HFFc6 (cell line): ENCODE measurements at places on chromosomes 1 and 21.

- peak; percentile 92 for DNase-seq
These were observed 337.6 kb upstream of the SNX7 start for GRCh38 chr1:98323906-98324358.

GRCh38 chr1:192477630-192478029 lies 97.9 kb upstream of the RGS1 start:
- DNase-seq, result peak; percentile 63

DNA sequence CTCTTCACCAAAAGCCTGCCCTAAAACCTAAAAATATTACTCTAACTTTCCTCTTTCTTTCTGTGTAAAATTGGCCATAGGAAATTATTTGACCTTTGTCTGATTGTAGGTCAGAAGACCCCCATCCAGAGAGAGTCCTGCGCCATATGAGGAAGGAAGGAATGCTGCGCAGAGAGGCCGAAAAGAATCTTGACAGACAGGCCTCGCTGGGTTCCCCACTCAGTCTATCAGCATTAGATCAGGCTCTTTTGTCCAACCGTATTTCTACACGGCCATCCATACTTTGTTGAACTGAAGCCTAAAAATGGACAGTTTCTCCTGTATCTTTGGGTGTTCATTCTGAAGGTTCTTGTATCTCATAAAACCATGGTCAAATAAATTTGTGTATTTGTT lies 4.3 kb upstream of the SLC30A2 start:
- DNase-seq, result no peak

DNA sequence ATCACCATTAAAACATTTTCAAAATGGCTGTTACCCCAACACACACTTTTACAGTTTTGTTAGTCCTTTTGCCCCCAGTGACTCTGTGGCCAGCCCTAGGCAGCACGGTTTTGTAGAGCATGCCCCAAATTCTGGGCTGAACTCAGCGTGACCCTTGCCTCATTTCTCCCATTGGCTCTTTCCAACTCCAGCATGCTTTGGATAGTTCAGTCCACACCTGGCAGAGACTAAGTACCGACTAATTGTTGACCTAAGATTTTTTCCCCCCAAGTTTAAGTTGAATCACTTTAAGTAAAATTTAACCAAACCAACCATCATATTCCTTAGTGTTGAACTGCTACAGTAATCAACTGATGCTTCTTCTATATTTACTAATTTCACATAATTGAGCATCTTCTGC lies 62.4 kb upstream of the LRRC8B start:
- DNase-seq, result no peak

- no peak for DNase-seq
These were observed 2.7 kb downstream of the EXOC8 start for GRCh38 chr1:231334952-231335351.

GRCh38 chr1:88237058-88237457 lies 447.0 kb upstream of the PKN2 start:
- DNase-seq, result no peak

DNA sequence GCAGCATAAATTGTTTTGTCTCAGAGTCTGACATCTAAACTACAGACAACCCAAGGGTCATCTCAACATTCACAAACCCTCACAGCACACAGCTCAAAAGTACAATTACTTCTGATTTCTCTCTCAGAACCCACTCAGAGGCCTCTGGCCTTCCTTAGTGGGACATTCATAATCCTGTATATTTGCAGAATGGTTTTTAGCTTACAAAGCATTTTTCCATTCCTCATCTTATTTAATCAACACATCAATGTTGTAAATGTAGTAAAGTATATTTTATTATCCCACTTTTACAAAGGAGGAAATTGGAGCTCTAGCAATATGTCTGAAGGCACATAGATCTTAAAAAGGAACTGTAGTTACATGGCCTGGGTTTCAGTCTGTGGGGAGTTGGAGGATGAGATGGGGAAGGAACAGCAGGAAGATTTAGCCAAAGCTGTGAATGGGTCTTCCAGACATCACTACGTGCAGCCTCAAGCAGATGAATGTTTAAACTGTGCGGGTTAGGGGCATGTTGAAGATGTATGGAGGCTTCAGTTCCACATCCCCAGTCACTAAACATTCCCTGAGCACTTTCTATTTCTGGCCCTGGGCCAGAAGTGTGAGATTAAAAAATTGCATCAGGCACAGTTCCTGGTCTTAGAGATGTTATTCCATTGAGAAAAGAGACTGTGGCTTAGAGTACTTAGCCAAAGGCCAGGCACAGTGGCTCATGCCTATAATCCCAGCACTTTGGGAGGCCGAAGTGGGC lies 13.3 kb downstream of the AKNAD1 start:
- DNase-seq, result no peak

GRCh38 chr1:230128569-230129285 lies 61.7 kb downstream of the GALNT2 start:
- no peak for DNase-seq

DNA sequence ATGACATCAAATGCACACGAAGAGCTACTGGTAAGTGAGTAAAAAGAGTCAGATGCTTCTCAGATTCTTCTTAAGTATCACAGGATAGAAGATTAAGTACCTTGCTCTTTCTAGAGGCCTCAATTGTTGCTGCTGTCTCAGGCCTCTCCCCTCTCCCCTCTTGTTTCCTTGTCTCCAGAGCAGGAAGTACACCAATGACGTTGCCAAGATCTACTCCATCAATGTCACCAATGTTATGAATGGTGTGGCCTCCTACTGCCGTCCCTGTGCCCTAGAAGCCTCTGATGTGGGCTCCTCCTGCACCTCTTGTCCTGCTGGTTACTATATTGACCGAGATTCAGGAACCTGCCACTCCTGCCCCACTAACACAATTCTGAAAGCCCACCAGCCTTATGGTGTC lies 21.3 kb upstream of the SARS1 start:
- no peak for DNase-seq

DNA sequence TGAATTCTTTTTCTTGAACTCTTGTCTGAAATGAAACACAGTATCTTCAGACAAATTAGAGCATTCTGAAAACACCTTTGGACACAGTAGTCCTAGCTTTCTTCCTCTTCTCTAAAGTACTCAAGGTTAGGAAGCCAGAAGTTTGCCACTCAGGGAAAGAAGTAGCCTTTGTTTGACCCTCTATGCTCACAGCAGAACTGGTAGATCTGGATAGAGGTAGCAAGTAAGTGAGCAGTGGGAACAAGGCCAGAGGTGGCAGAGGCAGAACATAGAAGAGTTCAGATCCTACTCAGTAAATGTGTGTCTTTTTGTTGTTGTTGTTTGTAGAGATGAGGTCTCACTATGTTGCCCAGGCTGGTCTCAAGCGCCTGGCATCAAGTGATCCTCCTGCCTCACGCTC lies 7.4 kb upstream of the PIGR start:
- no peak for DNase-seq
